Sigmoid colon (tissue), 7 donors: ENCODE measurements at places on chromosomes 3 and 15. TPM values are rescaled to one million over a fixed set of nuclear protein-coding genes. Genes with fewer than 3 reads are reported as not detected.
A peak's percentile ranks its signal among the peaks of the same experiment; 100 is the strongest.

The CCR3 gene
- total RNA-seq: not detected

The CLSTN2 gene
- total RNA-seq: 8.3 TPM

The RBP2 gene
- not detected for total RNA-seq

The LSAMP gene
- total RNA-seq: 47.1 TPM

The FAM81A gene
- 2.1 TPM for total RNA-seq

The ITGA11 gene
- 6.1 TPM for total RNA-seq

The GRK7 gene
- total RNA-seq: not detected

The ZPLD1 gene
- total RNA-seq: 0.27 TPM

The TOP2B gene
- total RNA-seq: 89.5 TPM

The LMCD1 gene
- total RNA-seq: 18.3 TPM

GRCh38 chr15:100628746-100629145, 26.4 kb downstream of the ASB7 start:
- H3K27ac ChIP-seq: no peak overlapping the region
- no peak overlapping the region for H3K4me3 ChIP-seq
- no peaks in the 10 kb centered on the region for H3K27me3 ChIP-seq
- no peaks in the 10 kb centered on the region for H3K4me1 ChIP-seq
- peaks cover 35% of the 10 kb centered on the region for H3K36me3 ChIP-seq

- no peak overlapping the region for H3K4me3 ChIP-seq
- no peak overlapping the region for H3K27ac ChIP-seq
- peaks cover 16% of the 10 kb centered on the region for H3K4me1 ChIP-seq
- H3K36me3 ChIP-seq: no peaks in the 10 kb centered on the region
Observed at GRCh38 chr15:51270706-51271105, 67.7 kb downstream of the CYP19A1 start.

GRCh38 chr15:84740691-84741090, 7.7 kb upstream of the ZNF592 start:
- no peaks in the 10 kb centered on the region for H3K27me3 ChIP-seq
- H3K4me3 ChIP-seq: no peak overlapping the region

- H3K36me3 ChIP-seq: no peaks in the 10 kb centered on the region
- peak overlapping the region; percentile 89 for H3K4me3 ChIP-seq
- no peak for DNase-seq
- H3K27ac ChIP-seq: peak overlapping the region; percentile 98
Observed at GRCh38 chr3:120449251-120449650, 1.5 kb downstream of the FSTL1 start.

GRCh38 chr3:43855674-43856299, 165.0 kb downstream of the ABHD5 start:
- no peak overlapping the region for H3K27ac ChIP-seq
- no peaks in the 10 kb centered on the region for H3K36me3 ChIP-seq
- H3K4me1 ChIP-seq: no peaks in the 10 kb centered on the region
- no peak overlapping the region for H3K4me3 ChIP-seq
- H3K27me3 ChIP-seq: peaks cover 14% of the 10 kb centered on the region

DNA sequence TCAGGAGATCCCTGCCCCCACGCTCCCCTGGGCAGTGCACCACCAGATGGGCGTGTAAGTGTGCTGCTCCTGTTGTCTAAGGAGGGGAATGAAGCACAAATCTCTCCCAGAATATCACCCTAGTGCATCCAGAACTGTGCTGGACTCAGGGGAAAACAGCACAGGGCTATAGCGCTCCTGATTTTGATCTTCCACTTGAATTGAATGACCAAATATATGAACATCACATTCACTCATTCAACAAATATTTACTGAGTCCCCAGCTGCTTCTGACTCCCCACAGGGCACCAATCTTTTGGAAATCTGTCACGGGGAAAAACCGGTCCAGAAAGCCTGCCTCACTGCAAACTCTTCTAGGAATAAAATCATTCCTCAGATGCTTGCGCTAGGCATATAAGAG, 2.4 kb downstream of the CPLX3 start:
- H3K27me3 ChIP-seq: no peaks in the 10 kb centered on the region
- H3K36me3 ChIP-seq: no peaks in the 10 kb centered on the region
- H3K4me1 ChIP-seq: peaks cover 6% of the 10 kb centered on the region

- H3K4me3 ChIP-seq: no peak overlapping the region
- no peak overlapping the region for H3K27ac ChIP-seq
- H3K36me3 ChIP-seq: no peaks in the 10 kb centered on the region
- DNase-seq: no peak
- H3K4me1 ChIP-seq: no peaks in the 10 kb centered on the region
Observed at GRCh38 chr3:111303760-111304159, 232.1 kb downstream of the NECTIN3 start.

GRCh38 chr15:52529341-52529924, 753 bp upstream of the MYO5A start:
- H3K27me3 ChIP-seq: no peaks in the 10 kb centered on the region
- no peak for DNase-seq
- H3K27ac ChIP-seq: peak overlapping the region; percentile 89
- H3K4me1 ChIP-seq: peaks cover 20% of the 10 kb centered on the region
- H3K36me3 ChIP-seq: no peaks in the 10 kb centered on the region

DNA sequence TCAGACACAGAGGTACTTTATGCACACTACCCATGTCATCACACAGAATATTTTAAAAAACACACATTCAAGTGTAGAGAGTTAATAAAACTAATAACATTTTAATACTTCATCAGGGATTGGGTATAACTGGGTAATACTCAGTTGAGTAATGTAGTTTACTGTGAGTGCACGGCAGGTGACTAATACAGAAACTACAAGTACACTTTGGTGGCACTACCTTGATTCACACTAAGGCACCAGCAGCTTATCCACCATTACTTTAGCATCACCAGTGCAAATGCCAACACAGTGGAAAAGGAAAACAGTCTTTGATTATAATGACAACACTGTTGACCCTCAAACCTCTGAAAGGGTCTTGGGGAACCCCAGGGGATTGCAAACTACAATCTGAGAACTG, 33.6 kb downstream of the ZNF280D start:
- no peaks in the 10 kb centered on the region for H3K27me3 ChIP-seq
- no peaks in the 10 kb centered on the region for H3K4me1 ChIP-seq
- H3K4me3 ChIP-seq: no peak overlapping the region
- H3K36me3 ChIP-seq: peaks cover 29% of the 10 kb centered on the region
- no peak for DNase-seq

- DNase-seq: no peak
- no peak overlapping the region for H3K27ac ChIP-seq
- no peaks in the 10 kb centered on the region for H3K36me3 ChIP-seq
- peaks cover 27% of the 10 kb centered on the region for H3K4me1 ChIP-seq
Observed at GRCh38 chr15:71301958-71302621, 186.8 kb downstream of the THSD4 start.

- no peaks in the 10 kb centered on the region for H3K36me3 ChIP-seq
- no peak overlapping the region for H3K4me3 ChIP-seq
- DNase-seq: no peak
- H3K27me3 ChIP-seq: no peaks in the 10 kb centered on the region
Observed at GRCh38 chr15:87671289-87671688, 585.2 kb downstream of the NTRK3 start.

DNA sequence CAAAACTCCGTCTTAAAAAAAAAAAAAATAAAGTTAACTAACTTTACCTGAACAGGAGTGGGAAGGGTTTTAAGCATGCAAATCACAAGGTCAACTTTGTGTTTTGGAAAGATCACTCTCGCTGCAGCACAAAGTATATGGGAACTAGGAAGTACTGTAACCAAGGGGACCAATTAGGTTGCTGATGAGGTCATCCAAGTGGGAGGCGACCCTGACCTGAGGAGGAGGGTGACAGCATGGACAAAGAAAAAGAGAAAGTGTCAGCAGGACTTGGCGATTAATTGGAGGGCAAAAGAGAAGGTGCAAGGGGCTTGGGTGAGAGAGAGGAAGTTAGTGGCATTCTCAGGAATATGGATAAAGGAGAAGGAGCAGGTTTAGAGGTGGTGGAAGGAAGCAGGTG, 89.5 kb upstream of the ZBED2 start:
- H3K27me3 ChIP-seq: no peaks in the 10 kb centered on the region
- no peaks in the 10 kb centered on the region for H3K4me1 ChIP-seq
- no peak overlapping the region for H3K27ac ChIP-seq
- no peaks in the 10 kb centered on the region for H3K36me3 ChIP-seq

GRCh38 chr3:143255739-143256138, 136.2 kb downstream of the CHST2 start:
- H3K4me3 ChIP-seq: no peak overlapping the region
- H3K4me1 ChIP-seq: no peaks in the 10 kb centered on the region
- H3K36me3 ChIP-seq: no peaks in the 10 kb centered on the region
- H3K27me3 ChIP-seq: no peaks in the 10 kb centered on the region
- no peak for DNase-seq

- H3K36me3 ChIP-seq: no peaks in the 10 kb centered on the region
- H3K4me3 ChIP-seq: peak overlapping the region; percentile 57
- DNase-seq: no peak
- peaks cover 38% of the 10 kb centered on the region for H3K4me1 ChIP-seq
- peak overlapping the region; percentile 80 for H3K27ac ChIP-seq
- H3K27me3 ChIP-seq: no peaks in the 10 kb centered on the region
Observed at GRCh38 chr3:126982126-126982470, 817 bp upstream of the PLXNA1 start.

- no peak overlapping the region for H3K27ac ChIP-seq
- H3K4me3 ChIP-seq: no peak overlapping the region
- H3K4me1 ChIP-seq: peaks cover 4% of the 10 kb centered on the region
- no peak for DNase-seq
- H3K36me3 ChIP-seq: no peaks in the 10 kb centered on the region
Observed at GRCh38 chr3:17473761-17474160, 268.7 kb downstream of the TBC1D5 start.

DNA sequence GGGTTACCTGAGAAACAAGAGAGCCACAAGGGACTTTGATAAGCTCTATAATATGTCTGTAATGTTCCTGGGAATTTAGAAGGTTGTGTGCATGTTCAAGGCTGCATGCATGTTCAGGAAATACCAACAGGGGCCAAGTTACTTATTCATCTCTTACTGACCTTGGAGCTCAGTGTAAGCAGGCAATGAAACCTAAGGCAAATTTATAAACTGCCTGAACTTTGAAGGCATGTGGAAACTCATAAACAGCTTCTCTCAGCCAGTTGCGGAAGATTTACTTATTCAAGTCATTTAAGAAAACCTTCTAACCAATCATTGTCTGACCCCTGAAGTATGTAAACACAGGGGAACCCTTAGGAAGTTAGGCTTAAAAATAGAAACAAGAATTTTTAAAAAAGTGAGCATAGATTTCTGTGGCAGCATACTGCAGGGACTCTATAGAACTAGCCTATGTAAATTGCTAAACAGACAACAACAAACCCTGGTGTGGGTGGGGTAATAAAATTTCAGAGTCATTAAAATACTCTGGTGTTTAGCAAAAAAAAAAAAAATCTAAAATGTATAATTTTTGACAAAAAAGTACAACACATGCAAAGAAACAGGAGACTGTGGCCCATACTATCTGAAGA, 57.2 kb downstream of the SLC15A2 start:
- no peak overlapping the region for H3K27ac ChIP-seq
- DNase-seq: no peak
- no peaks in the 10 kb centered on the region for H3K27me3 ChIP-seq
- no peaks in the 10 kb centered on the region for H3K4me1 ChIP-seq

- H3K27ac ChIP-seq: no peak overlapping the region
- H3K27me3 ChIP-seq: no peaks in the 10 kb centered on the region
- no peak for DNase-seq
- no peak overlapping the region for H3K4me3 ChIP-seq
- H3K36me3 ChIP-seq: no peaks in the 10 kb centered on the region
Observed at GRCh38 chr15:81185631-81186295, 10.9 kb upstream of the IL16 start.

DNA sequence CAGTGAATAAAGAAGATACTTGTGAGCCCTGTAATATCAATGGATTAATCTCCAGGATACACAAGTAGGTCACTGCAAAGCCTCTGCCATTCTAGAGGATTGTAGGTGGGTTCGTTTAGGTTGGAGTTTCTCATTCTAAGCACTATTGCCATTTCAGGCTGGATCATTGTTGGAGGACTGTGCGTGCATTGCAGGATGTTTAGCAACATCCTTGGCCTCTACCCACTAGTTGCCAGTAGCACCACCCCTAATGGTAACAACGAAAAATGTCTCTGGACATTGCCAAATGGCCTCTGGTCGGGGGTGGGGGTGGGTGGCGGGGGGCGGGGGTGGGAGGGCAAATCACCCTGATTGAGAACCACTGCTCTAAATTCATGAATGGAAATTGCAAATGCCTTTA, 4.9 kb upstream of the IFT57 start:
- peaks cover 13% of the 10 kb centered on the region for H3K4me1 ChIP-seq
- DNase-seq: no peak
- no peaks in the 10 kb centered on the region for H3K36me3 ChIP-seq
- H3K27ac ChIP-seq: no peak overlapping the region
- H3K4me3 ChIP-seq: no peak overlapping the region

DNA sequence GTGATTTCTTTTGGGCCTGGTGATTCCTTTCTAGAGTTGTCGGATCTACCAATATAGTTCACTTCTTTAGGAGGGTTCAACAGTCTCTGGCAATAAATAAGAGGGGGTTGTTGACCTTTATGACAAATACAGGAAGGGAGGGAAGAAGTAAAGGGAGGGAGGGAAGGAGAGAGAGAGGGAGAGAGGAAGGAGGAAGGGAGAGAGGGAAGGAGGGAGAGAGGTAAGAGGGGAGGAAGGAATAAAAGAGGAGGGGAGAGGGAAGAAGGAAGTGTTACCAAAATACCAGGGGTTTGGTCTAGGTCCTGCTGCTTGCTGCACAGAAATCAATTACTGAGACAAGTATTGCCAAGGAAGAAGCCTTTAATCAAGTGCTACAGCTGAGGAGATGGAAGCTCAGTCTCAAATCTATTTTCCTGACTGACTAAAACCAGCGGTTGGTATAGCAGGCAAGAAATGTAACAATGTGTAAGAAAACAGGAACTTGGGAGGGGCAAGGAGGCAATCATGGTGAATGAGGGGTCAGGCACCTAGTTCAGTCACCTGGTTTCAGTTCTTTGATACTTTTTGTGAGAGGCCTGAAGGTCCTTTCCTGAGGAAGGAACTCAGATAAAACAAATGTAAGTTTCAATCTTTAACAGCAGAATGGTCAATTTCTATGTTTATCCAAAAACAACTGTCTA, 14.1 kb upstream of the TMEM40 start:
- DNase-seq: no peak
- no peaks in the 10 kb centered on the region for H3K4me1 ChIP-seq
- no peak overlapping the region for H3K27ac ChIP-seq
- no peaks in the 10 kb centered on the region for H3K27me3 ChIP-seq

- no peaks in the 10 kb centered on the region for H3K36me3 ChIP-seq
- DNase-seq: no peak
- H3K27me3 ChIP-seq: no peaks in the 10 kb centered on the region
- H3K4me1 ChIP-seq: peaks cover 39% of the 10 kb centered on the region
- H3K27ac ChIP-seq: peak overlapping the region; percentile 69
Observed at GRCh38 chr3:56800130-56800831, 1.5 kb downstream of the ARHGEF3 start.

- H3K27me3 ChIP-seq: no peaks in the 10 kb centered on the region
- H3K27ac ChIP-seq: no peak overlapping the region
- DNase-seq: no peak
Observed at GRCh38 chr15:94893091-94893490, 661.7 kb downstream of the MCTP2 start.

DNA sequence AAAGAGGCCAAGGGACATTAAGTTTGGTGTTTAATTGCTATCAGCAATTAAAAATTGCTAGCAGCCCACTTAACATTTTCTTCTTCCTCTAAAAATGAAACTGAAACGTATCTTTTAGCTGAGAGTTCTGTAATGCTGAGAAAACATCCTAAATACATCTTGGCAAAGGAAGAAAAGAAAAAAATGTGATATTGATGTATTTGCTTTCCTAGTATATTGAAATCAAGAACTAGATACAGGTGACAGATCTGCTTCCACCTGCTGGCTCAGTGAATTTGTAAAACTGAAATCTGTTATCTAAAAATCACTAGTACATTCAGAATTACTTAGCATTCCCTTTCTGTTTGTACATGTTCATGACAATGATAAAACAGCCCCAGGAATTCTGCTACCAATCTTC, 283.2 kb downstream of the ZBTB20 start:
- H3K4me1 ChIP-seq: peaks cover 11% of the 10 kb centered on the region
- DNase-seq: no peak
- H3K27ac ChIP-seq: no peak overlapping the region
- no peaks in the 10 kb centered on the region for H3K36me3 ChIP-seq
- H3K4me3 ChIP-seq: peak overlapping the region; percentile 27
